ENCODE measurements at places on chromosomes 11 and 22.

- DNase-seq, result no peak
Observed at GRCh38 chr11:117523680-117524079, 196.0 kb downstream of the CEP164 start.

GRCh38 chr11:35307221-35307621 is 112.1 kb downstream of the SLC1A2 start:
- DNase-seq, result no peak

DNA sequence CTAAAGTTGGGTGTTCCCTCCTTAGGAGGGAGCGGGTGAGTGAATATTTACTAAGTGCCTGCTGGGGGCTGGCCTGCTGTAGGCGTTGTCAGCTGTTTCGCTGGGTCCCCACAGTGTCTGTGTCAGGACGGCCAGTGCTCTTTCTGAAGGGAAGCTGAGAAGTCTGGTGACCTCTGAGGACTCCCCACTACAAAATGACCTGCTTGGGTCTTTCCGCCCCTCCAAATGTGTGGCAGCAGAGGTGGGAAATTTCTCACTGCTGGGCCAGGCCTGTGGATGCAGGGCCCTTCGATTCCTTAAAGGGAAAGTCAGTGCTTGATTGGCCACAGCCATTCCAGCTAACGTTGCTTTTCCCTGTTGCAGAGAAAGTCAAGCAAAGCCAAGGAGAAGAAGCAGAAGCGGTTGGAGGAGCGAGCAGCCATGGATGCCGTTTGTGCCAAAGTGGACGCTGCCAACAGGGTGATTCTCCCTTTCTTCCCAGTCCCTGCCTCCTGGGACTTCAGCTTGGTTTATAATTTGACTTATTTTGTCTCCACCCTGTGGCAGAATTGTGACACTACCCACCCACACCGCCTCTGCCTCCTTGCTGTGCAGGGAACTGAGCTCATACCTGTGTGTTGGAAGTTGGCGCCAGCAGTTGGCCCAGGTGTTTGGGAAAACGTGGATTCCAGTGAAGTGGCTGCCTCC is 6.8 kb downstream of the NAA40 start:
- no peak for DNase-seq

GRCh38 chr11:100512475-100512874 is 174.6 kb upstream of the ARHGAP42 start:
- DNase-seq, result no peak

- no peak for DNase-seq
Observed at GRCh38 chr11:34264303-34265110, 93.3 kb downstream of the ABTB2 start.

GRCh38 chr11:120651836-120652235 is 140.3 kb downstream of the GRIK4 start:
- DNase-seq, result no peak

DNA sequence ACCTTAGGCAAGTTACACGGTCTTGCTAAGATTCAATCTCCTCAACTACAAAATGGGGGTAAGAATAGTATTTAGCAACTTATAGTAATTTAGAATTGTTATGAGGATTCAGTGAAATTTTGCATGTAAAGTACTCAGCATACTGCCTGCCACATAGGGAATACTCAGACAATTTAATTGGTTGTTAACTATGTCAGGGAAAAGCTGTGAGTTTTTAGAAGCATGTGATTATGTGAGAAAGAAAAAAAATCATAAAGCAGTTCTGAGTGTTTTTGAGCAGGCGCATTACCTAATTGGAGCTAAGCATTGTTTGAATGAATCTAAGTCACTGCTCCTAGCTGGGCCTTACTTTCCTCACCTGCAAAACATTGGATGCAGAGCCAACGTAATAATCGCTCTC is 287.3 kb upstream of the MTNR1B start:
- DNase-seq, result no peak

GRCh38 chr11:129930743-129931142 is 35.4 kb upstream of the NFRKB start:
- no peak for DNase-seq

DNA sequence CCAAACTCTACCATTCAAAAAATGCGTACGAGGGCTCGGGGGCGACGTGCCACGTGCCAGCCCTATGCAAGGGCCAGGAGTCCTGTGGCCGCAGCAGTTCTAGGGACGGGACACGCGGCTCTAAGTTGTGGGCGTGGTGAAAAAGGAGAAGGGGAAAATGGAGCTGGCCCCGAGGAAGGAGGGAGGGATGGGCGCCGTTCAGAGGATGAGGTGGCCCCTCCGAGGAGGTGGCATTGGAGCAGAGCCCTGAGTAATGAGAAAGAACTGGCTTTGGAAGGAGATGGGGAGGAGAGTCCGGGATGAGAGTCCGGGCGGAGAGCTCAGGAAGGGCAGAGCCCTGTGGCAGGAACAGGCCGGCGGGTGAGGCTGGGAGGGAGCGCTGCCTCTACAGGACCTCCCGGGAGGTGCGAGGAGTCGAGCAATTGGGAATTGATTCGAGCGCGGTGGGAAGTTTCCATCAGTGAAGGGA is 21.0 kb downstream of the OTUB1 start:
- no peak for DNase-seq

- DNase-seq, result no peak
Observed at GRCh38 chr11:70836071-70836470, 416.3 kb downstream of the SHANK2 start.

- DNase-seq, result no peak
Observed at GRCh38 chr22:33357981-33358399, 299.8 kb upstream of the SYN3 start.

GRCh38 chr11:105589346-105589745 is 20.5 kb upstream of the GRIA4 start:
- no peak for DNase-seq

GRCh38 chr11:19557185-19557584 is 155.5 kb upstream of the NAV2 start:
- DNase-seq, result no peak

GRCh38 chr22:27335102-27335660 is 466.4 kb downstream of the MN1 start:
- DNase-seq, result no peak

- no peak for DNase-seq
Observed at GRCh38 chr11:47215366-47215910, 664 bp downstream of the DDB2 start.

GRCh38 chr11:63504933-63505586 is 824 bp upstream of the LGALS12 start:
- DNase-seq, result no peak

- no peak for DNase-seq
Observed at GRCh38 chr11:115180272-115180671, 323.9 kb downstream of the CADM1 start.

- no peak for DNase-seq
Observed at GRCh38 chr11:59206635-59207034, 6.1 kb downstream of the MPEG1 start.

DNA sequence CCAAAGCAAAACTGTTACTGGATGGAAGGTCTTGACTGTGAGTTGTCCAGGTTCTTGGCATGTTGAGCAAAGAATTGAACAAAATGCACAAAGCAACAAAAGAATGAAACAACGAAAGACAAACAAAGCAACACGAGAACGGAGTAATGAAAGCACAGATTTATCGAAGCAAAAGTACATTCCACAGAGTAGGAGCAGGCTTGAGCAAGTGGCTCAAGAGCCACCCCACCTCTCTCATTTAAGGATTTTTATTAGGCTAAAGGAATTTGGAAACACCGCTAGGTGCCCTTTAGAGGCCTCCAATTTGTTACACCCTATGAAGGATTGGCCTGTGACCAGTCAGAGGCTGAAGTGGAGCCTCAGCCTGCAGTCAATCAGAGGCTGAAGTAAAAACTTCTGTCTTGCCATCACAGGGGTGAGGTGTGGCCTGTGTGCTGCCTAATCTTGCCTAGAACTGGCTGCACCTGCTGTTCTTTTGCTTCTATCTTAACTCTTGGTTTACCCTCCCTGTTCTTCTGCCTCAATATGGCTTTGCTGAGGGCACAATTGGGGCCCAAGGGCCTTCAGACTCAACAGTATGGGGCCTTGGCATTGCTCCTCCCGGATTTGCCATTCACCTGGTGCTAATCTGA is 59.4 kb upstream of the FTH1 start:
- DNase-seq, result no peak

DNA sequence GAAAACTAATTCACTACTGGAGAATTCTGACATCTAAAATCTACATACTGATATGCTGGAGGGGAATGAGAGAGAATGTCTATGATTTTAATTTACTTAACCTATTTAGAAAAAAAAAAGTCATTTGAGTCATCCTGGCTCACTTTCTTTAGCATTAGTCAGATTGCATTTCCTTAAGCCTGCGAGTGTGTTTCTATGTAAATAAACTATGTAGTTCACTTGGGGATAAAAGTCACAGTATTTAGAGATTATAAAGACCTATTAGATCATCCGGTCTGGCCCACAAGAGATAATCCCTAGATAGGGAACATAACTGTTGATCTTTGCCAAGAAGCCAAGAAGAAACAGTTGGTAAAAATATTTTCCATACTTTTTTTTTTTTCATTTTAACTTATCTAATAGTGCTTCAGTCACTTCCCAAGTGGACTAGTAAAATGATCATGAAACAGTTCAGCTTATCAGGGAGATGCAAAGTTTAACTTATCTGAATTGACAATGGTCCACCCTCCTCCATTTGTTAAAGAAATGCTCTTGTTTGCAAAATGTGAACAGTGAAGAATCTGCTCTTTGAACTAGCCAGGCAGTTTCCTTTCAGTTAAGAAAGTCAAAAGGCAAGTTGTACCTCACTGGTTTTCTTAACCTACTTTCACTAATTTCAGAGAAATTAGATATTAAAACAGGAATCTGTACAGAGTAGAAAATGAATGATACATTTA is 21.2 kb upstream of the BLID start:
- no peak for DNase-seq

DNA sequence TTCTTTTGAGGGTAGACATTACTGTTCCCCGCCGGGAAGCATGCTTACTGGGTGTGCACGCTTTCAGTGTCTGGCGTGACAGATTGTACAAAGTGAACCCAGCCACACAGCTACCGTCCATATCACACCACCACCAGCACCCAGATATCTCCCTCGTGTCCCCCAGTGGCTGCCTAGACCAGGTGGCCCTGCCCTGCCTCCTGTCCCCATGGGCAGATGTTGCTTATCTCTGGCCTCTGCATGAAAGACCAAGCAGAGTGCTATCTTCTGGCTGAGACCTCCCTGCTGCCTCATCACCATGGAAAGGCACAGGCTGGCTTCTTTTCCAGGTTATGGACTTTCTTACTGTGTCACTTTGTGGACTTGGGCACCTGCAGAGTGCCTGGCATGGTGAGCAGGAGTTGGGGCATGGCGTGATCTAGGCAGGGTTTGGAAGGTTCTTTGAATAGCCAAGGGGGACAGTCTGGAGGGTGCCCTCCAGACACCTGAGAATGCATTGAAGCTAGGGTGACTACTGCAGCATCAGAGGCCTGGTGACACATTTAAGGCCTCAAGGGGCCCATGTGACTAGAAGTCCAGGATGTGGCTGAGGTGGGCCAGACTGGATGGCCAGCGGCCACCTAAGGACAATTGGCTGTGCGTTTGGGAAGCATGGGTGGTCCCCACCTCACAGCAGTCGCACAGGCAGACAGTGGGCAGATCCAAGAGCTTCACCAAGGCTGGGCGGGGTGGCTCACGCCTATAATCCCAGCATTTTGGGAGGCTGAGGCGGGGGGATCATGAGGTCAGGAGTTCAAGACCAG is 4.7 kb downstream of the TANGO2 start:
- peak; percentile 59 for DNase-seq

- no peak for DNase-seq
Observed at GRCh38 chr11:11141065-11141464, 212.0 kb downstream of the CSNK2A3 start.

GRCh38 chr11:63508009-63508408 is 2.1 kb downstream of the LGALS12 start:
- DNase-seq, result no peak

GRCh38 chr22:36415415-36416168 is 27.8 kb upstream of the MYH9 start:
- no peak for DNase-seq

GRCh38 chr11:1504138-1504537 is 17.6 kb upstream of the MOB2 start:
- peak; percentile 64 for DNase-seq

DNA sequence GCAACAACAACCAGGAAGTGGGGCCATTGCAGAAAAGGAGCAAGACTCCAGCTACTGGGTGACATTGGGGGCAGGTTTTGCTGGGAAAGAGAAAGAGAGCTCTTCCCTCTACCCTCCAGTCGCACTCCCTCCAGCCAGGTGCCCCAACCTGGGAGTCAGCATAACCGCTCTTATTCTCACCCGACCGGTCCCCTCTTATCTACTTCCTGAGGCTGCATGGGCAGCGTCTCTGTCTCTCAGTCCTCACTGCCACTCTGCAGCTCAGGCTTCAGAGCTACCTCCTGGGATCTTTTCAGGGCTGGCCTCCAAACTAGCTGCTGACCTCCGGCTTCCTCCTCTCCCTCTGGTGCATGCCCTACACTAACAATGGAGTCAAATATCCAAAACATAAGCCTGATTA is 5.1 kb downstream of the ZNF70 start:
- no peak for DNase-seq

- no peak for DNase-seq
Observed at GRCh38 chr11:115049796-115050195, 371.5 kb downstream of the NXPE2 start.

- no peak for DNase-seq
Observed at GRCh38 chr11:9790703-9791102, 126.8 kb downstream of the SWAP70 start.

DNA sequence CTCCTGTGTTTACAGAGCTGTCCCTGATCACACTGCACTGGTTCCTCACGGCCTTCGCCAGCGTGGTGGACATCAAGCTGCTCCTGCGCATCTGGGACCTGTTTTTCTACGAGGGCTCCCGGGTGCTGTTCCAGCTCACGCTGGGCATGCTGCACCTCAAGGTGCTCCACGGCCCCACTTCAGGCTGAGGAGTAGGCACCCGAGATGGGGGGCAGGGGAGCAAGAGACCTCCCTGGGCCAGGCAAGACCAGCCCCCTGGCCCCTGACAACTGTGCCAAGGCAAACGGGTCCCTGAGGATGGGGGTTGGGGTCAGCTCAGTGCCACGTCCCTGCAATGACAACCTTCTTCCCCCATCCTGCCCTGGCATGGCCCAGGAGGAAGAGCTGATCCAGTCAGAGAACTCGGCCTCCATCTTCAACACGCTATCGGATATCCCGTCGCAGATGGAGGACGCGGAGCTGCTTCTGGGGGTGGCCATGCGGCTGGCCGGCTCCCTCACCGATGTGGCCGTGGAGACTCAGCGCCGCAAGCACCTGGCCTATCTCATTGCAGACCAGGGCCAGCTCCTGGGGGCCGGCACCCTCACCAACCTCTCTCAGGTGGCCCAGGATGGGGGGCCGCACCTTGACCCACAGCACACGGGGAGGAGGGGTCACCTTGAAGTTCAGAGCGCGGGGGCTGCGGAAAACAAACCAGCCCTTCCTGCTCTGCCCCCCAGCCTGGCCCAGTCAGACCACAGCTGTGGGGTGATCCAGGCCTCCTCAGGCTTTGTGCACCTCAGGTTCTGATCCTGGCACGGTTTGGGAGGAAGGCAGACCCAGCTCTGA is 35.9 kb downstream of the SGSM3 start:
- no peak for DNase-seq

DNA sequence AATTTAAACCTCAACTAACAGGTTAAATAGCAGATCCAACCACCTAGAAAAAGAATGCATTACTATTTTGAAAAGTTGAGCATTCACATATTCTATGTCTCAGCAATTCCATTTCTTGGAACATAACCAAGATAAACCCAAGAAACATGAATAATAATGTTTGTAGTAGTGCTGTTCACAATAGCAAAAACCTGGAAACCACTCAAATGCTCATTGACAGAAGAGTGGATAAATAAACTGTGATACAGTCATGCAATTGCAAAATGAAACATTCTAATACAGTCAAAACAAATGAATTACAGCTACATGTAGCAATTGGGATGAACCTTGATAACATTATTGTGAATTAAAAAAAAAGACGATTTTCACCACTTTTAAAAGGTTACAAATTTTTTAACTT is 162.8 kb upstream of the TMEM45B start:
- DNase-seq, result no peak

GRCh38 chr11:68402355-68403031 is 58.1 kb upstream of the PPP6R3 start:
- DNase-seq, result no peak

Measured in chondrocyte (in vitro differentiated cells).